NCI-H524 treated with DMSO at 0.1 percent for 48 hours (cell line): ENCODE measurements at places on chromosomes 5 and 9.

DNA sequence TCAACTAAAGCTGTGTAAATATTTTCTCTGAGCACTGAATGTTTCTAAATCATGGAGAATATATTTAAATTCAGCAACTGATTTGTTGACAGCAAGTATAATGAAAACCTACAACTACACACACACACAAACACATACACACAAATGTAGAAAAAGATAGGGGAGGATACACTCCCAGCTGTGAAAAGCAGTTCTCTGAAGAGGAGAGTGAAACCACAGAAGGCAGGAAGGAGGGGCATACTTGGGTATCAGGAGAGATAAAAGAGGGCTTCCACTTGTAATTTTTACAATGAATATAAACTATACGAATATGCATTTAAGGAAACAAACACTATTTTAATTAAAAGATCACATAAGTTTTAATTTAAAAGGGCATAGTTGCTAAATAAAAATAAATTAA lies 227.8 kb upstream of the SLC24A2 start:
- DNase-seq: no peak

- no peak for DNase-seq
Observed at GRCh38 chr9:132237481-132237880, 75.6 kb downstream of the NTNG2 start.

GRCh38 chr5:137845472-137845871 lies 22.2 kb upstream of the MYOT start:
- DNase-seq: peak; percentile 87

GRCh38 chr5:57575839-57576238 lies 93.2 kb upstream of the ACTBL2 start:
- no peak for DNase-seq

- DNase-seq: no peak
Observed at GRCh38 chr9:90064971-90065370, 460.2 kb downstream of the GADD45G start.

DNA sequence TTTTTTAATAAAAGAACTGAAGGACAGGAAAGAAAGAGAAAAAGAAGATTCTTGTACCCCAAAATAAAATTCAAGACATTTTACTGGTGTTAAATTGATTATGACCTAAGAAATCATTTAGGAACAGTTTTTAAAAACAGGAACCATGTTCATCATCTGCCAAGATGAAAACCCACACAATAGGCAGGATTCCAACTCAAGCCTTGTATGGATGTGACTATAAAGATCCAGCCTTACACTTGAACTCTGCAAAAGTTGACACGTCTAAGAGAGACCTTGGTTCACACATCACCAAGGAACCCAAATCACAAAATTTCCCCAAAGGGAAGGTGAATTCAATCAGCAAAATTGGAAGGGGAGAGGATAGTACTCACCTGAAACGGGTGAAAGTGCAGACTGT lies 82.6 kb downstream of the SMIM23 start:
- DNase-seq: no peak

GRCh38 chr5:141929398-141930058 lies 5.9 kb downstream of the DELE1 start:
- DNase-seq: no peak

DNA sequence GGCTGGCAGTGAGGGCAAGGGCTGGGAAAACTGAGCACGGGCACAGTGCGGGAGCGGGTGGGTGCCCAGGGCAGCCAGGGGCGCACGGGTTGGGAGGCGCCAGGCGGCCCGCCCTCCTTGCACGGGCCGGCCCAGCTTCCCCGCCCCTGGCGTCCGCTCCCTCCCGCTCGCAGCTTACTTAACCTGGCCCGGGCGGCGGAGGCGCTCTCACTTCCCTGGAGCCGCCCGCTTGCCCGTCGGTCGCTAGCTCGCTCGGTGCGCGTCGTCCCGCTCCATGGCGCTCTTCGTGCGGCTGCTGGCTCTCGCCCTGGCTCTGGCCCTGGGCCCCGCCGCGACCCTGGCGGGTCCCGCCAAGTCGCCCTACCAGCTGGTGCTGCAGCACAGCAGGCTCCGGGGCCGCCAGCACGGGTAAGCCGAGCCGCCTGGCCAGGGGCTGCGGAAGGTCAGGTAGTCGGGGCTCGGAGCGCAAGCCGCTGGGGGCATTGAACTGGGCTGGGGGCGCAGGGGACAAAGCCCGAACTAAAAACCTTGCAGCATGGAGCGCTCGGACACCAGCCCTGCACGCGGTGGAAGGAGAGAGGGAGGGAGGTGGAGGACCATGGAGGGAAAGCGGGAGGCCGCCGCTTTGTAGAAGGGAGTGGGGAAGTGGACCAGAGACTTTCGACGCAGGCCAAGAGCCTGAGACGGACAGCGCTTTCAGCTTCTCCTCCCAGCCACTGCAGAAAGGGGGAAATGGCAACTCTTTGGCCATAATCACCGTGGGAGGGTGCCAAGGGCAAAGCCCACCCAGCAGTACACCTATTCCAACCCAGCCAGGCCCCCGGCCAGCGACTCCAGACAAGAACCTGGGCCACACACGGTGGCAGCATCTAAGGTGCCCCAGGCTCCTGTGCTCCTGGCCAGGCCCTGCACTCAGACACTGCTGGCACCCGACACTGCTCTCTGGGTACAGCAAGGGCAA lies at the start of gene TGFBI:
TGFBI (plus strand) TSS at position 207 of the 961 bp plus-strand sequence; CDS start at position 275, 68 bp downstream.
- DNase-seq: no peak

DNA sequence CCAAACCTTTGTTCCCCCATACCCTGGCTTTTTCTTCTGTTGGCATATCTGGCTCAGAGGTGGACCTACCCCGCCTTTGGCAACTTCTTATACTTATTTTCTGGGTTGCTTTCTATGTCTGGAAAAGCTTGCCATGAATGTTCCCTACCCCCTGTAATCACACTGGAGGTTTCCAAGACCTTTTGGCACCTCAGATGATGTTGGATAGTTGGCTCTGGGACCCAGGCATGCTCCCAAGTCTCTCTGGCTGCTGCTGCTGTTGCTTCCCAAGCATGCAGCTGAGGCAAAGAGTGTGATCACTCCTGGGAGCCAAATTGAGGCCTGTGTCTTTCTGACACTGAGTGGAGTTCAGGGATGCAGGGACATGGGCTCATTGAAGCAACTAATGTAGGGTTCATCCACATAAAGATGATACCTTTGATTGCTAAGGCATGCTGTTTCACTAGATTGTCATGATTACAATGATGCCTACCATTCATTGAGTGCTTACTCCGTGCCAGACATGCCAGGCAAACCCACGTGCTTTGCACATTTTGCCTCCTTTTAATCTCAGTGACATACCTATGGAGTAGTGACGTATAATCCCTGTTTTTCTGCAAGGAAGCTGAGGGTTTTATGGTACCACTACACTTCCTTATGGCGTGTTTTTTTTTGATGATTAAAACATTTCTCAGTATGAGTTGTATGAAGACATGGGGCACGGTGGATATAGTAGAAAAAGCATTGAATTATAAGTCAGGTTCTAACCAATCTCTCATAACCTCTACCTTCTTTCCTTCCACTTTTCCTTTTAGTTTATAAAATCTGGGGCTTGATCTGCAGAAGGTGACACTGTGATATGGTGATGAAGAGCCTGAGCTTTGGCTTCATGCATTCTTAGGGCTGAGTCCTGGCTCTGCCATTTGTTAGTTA lies 73.1 kb downstream of the ARHGAP26 start:
- no peak for DNase-seq

DNA sequence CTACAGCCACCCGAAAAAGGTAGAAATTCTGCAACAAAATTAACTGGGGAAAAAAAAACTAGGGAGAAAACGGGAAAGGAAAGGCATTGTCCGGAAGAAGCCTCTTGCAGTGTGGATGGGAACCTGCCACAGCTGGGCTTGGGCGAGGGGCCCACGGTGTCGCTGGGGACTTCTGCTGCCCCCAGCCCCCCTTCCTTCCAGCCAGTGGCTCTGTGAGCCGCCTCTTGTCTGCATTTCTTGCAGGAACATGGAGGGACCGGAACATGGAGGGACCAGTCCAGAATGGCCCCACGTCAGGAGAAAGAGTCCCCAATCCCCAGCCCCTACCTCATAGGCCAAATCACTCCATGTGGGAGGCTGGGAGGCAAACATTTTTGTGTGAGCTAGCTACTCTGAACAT lies 36.9 kb upstream of the EXOC3 start:
- no peak for DNase-seq

GRCh38 chr9:1875251-1875851 lies 139.8 kb upstream of the SMARCA2 start:
- no peak for DNase-seq

- DNase-seq: no peak
Observed at GRCh38 chr9:135743021-135743420, 41.0 kb downstream of the KCNT1 start.

DNA sequence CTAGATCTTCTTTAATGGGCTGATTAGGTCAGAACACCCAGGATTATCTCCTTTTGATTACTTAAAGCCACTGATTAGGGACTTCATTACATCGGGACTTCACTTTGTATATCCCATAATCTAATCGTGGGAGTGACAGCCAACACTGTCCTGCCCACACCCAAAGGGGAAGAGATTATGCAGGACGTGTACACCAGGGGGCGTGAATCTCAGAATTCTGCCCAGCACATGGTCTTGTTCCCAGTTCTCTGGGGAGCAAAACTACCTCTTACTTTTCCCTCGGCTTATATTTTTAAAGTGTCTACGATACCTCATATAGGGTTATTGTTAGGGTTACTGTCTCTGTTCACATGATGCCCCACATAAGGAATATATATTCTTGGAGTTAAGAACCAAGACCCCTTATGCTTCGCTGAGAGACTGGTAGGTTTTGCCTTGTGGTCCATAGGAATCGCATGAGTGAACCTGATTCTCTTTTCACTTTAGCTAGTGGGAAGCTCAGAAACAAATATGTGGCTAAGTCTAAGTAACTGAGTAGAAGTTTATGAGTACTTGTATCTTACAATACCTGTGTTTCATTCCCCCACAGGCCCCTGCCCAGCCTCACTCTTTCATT lies 192.7 kb downstream of the GNA14 start:
- DNase-seq: no peak

DNA sequence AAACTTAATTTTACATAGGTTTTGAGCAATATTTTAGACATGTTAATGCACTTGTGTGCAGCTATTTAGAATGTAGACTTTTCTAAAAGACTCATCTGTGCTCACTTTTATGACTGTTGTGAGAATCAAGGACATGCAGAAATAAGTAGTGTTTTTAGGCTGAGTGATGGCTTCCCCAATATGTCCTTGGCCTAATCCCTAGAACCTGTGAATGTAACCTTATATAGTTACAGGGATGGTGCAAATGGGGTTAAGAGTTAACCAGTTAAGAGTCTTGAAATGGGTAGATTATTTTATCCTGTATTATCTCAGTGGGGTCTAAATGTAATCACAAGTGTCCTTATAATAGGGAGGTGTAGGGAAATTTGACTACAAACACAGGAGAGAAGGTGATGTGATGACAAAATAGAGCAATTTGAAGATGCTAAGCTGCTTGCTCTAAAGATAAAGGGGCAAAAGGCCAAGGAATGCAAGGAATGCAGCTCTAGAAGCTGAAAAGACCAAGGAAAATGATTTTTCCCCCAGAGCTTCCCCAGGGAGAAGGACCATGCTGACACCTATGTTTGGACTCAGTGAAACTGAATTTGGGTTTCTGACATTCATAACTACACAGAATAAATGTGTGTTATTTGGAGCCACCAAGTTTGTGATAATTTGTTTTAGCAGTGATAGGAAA lies 298.0 kb upstream of the PAPPA start:
- DNase-seq: no peak

DNA sequence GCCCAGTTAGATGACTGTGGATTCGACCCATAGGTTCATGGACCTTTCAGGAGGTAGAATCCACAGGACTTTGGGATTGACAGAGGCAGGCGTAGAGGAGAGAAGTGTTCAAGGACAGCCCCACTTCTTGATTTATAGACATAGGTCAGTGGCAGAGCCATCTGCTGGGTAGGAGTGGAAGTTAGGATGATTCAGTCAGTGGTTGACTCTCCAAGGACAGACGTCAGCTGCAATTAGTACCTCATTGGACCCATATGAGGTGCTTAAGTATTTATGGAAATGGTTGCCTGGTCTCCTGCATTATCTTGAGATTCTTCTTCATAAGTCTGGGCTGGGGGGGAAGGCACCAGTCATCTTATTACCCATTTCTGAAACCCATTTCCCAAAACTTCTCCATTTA lies 70.9 kb downstream of the SH3RF2 start:
- no peak for DNase-seq

- DNase-seq: no peak
Observed at GRCh38 chr9:8536845-8537244, 737.3 kb upstream of the DMAC1 start.

DNA sequence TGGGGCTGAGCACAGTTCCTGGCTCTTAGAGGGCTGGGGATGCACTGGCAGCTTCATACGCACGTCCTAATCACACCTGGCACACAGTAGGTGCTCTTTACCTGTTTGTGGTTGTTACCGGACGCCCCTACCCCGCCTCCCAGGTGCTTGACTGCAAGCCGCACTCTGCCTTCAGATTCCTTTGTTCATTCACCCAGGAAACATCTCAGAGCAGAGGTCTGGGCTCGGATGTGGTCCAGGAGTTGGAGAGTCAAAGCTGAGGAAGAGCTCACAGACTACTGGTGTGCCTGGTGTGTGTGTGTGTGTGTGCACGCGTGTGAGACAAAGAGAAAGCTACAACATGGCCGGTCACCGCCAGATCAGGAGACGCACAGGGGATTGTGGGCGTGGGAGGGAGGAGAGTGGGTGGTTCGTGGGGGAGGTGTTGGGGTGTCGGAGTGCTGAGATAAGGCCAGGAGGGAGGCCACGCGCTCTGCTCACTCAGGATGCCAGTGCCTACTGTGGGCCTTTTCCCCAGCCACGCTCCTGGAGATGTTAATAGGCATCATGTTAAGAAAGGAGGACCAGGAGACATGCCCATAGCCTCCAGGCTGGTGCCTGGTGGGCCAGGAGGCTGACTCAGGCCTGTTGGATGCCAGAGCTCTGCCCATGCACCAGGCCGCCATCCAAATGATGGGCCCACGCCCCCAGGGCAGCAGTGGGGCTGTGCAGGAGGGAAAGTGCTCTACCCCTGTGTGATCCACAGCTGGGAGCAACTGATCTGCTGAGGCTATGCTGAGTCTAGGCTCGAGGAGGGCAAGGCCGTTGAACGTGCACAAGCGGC lies 39.9 kb downstream of the CRB2 start:
- no peak for DNase-seq

DNA sequence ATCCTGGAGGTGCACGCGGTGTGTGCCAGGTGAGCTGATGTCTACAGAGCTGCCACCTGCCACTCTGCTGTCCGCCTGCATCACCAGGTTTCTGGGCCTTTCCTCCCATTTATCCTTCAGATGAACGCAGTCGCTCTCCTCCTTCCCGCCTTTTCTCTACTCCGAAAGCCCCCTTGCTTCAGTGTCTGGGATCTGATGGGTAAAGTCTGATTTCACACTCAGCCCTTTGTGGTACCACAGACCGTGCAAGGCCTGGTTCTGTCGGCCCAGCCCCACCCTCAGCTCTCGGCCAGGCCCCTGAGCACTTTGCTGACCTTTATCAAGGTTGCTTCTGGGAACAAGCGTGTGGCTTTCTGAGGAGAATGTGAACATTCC lies 32.5 kb downstream of the GLT6D1 start:
- no peak for DNase-seq

GRCh38 chr9:129894120-129894823 lies 59.0 kb downstream of the USP20 start:
- DNase-seq: no peak

GRCh38 chr5:66660396-66660795 lies 64.2 kb downstream of the MAST4 start:
- DNase-seq: no peak

- peak; percentile 75 for DNase-seq
Observed at GRCh38 chr9:125049212-125050049, 93.9 kb downstream of the SCAI start.

GRCh38 chr9:124020520-124021384 lies 9.2 kb downstream of the LHX2 start:
- DNase-seq: no peak
